ENCODE measurements at places on chromosomes 7 and 10.
A peak's percentile ranks its signal among the peaks of the same experiment; 100 is the strongest.

DNA sequence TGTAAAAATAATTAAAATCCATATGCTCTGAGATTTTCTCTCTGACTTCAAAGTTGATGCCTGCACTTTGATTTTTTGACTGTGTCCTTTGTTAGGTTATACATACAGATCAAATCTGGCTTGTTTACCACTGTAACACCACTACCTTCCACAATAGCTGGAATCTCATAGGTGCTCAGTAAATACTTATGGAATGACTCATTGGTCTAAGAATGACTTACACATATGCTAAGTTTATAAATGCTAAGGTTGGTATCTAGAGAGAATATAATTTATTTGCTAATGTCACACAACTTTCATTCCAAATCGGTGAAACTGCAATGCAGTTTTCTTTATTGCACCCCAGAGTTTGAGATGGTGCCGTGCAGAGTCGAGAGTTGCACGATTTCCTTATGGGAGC is 578.5 kb downstream of the SH2D4B start:
- no peak for DNase-seq

DNA sequence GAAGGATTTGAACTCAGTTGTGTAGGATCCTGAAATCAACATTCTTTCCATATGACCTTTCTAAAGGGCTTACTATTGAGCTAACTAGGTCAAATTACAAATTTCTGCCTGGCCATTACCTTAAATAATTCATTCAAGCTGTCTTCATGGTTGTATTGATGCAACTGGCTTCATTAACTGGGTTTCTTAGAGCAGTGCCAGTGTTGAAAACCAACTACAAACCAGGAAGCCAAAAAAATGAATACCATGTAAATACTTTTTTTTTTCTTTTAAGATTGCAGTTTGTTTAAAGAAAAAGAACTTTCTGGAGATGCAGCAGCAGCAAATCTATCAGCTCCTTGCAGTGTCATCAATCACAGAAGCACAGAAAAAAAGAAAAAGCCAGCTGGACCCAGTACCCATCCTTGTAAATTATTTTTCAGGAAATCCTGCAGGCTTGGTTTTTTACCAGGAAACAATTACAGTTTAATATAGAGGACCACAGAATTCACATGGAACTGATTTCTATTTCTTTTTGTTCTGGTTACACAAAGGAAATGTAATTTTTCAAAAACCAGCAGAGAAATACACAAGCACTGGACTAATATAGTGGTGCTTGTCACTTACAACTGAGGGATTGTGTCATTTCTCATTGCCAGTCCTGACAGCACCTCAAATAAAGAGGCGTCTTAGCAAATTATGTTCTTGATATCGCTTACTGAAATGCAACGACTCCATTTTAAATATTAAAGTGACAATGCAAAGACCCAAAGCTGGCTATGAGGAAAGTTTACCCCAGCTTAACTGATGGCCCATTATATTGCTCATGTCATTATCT is 131.9 kb downstream of the TMEM26 start:
- no peak for DNase-seq

DNA sequence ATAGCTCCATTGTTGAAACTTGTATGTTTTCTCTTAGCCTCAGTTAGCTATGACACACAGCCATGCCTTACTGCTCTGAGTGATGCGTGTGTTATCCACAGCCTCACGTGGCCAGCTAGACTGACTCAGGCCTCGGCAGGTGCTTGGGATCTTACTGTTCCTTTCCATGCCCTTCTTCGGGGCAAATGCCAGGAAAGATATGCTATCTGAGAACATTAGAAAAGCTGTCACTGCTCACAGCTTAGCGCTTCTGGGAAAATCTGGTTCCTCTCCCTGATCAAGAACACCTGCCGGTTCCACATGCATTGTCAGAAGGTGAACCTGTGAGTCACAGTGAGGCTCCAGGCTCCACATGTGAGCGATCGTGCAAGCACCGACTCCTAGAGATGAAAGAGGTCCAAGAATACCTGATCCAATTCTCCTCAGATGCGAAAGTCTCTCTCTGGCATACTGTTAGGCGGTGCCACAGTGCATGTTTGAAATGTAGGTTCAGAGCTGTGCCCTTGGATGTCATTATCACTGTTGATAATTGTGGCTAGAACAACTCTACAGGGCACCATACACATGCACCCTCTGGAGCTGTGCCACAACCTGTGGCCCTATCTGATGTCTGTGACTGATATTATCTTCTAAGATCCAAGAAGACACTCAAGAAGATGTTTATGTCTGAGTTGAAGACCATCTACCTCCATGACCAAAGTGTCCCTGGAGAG is 247.8 kb upstream of the IGFBP3 start:
- DNase-seq = no peak

DNA sequence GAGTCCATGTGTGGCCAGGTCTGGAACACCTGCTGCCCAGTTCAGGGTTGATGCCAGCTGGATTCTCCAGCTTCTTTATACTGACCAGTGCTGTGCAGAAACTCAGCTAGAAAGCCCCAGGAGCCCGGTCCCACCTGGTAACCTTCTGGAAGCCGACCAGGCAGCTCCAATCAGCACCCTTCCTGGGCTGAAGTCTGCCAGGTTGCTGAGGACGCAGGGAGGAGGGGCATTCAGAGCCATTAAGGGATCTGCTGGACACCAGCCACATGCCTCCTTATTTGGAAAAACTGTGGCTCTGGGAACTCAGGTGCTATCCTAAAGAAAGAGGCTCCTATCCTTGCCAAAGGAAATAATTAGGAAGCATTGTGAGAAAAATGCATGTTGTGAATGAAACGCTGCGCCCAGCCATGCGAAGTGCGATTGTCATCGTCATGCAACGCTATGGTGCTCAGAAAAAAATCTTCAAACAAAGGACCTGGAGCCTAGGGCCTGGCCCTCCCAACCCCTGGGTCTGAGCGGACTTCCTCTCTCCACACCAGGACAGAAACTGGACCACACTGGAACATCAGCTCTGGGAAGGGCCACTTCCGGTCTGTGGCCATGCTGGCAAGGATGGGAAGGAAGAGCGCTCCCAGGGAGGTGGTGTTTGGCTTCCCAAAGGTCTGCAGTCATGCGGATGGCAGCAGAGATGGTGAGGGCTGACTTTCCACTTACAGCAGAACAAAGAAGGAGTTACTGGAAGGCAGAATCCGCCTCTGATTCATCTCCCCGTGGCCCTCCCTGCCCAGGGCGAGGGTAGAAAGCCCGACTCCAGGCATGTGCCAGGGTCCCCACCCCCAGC is 90.1 kb downstream of the FAM53B start:
- no peak for DNase-seq

- no peak for DNase-seq
Measured at GRCh38 chr10:124164264-124164663, 70.9 kb upstream of the CHST15 start.

GRCh38 chr10:77431209-77431611 is 206.4 kb downstream of the KCNMA1 start:
- DNase-seq = no peak

- DNase-seq = no peak
Measured at GRCh38 chr10:76088980-76089379, 657.6 kb downstream of the LRMDA start.

- no peak for DNase-seq
Measured at GRCh38 chr10:93266858-93267257, 193.2 kb downstream of the CYP26A1 start.

- DNase-seq = no peak
Measured at GRCh38 chr7:89042940-89043339, 247.4 kb upstream of the TEX47 start.

DNA sequence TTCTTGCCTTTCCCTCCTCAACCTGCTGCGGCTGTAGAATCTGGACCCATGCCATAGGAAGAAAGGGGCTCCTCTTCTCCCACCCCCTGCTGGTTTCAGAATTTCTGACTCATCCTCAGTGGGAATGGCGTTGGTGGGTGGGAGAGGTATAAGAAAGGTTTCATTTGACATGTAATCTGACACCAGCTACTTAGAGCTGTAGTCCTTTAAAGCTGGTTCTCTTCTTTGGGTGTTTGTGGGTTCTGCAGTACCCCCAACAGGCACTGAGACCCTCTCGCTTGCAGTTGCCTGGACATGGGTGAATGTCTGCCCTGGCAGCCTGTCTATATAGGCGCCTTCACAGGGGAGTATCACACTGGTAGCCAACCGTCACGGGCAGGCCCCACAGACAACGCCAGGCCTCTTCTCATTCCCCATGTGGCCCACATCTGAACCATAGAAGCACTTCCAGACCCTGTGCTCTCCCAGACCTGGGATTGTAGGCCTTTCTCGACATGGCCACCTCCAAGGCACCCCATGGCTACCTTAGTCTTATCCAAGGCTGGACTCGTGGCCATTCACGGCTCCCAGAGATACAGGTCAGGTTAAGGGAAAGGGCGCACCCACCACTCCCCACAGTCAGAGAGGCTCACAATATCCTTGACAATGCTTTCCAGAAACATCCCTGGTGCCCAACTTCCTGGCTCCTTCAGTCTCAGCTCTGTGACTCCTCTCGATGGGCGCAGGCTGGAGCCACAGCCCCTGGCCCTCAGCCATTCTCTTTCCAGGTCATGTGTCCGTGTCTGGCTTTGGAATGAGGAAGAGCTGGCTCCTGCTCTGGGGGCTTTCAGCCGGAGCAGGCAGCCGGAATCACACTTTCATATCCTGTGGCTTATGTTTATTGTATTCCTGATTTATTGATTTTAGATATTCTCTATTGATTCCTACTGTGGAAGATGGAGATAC is 17.5 kb downstream of the ZNF862 start:
- no peak for DNase-seq

GRCh38 chr10:108445746-108446145 is 1281.2 kb upstream of the SORCS1 start:
- DNase-seq = no peak

- no peak for DNase-seq
Measured at GRCh38 chr10:97818572-97818971, 31.1 kb upstream of the GOLGA7B start.

GRCh38 chr10:118339111-118339510 is 3.0 kb downstream of the FAM204A start:
- DNase-seq = no peak

DNA sequence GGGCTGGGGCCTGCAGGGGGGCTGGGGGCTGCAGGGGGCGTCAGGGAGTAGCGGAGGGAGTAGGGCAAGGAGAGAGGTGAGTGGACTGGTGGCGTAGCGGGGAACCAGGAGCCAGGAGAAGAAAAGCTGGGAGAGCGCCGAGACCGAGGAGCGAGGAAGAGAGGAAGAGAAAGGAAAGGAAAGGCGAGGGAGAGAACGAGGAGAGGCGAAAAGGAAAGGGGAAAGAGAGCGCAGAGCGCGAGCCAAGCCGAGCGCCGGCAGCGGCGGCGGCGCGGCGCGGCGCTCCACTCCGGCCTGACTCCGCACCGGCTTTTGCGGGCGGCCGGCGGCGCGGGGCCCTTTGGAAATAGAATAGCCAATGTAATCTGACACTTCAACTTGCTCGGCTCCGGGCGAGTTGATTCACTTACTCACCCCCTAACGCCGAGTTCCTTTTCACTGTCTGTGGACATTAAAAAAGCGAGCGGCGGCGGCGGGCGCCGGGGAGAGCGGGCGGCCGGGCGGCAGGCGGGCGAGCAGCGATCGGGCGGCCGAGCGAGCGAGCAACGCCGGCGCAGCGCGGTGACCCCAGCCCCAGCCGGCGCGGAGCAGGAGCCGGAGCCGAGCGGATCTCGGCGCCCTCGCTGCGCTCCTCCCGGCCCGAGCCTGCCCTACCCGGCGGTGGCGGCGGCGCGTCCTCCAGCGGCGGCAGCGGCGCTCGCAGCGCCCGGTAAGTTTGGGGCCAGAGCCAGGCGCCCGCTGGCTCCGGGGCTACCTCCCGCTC is at the start of gene ZMIZ1:
TSS of gene ZMIZ1 (plus strand) at position 405 of the 763 bp plus-strand sequence. CDS start 132,667 bp downstream, outside the sequence.
- DNase-seq = peak; percentile 86

DNA sequence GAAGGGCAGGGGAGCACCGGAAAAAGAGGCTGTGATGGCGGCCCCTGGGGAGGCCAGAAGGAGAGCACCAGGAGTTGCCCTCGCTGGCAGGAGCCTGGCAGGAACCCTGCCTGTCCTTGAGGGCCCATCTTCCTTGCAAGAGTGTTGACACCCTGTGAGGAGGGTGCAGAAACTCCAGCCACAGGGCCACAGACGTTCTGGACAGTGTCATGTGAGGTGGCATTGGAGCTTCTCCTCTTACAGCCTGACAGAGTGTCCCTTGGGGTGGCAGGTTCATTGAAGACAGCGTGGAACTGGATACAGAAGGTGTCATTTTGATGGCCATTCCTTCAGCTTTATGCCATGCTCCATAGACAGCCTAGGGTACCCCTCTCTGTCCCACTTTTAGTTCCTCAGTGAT is 54.2 kb downstream of the RBM20 start:
- no peak for DNase-seq
